ENCODE measurements at places on chromosomes 2 and 18.

GRCh38 chr2:66550826-66551225, 115.9 kb downstream of the MEIS1 start:
- no peak for DNase-seq

GRCh38 chr2:10634495-10634894, 55.3 kb downstream of the NOL10 start:
- no peak for DNase-seq

GRCh38 chr2:172223601-172224054, 120.9 kb upstream of the DLX2 start:
- DNase-seq: no peak

- no peak for DNase-seq
Measured at GRCh38 chr2:84919885-84920580, 14.6 kb downstream of the TMSB10 start.

DNA sequence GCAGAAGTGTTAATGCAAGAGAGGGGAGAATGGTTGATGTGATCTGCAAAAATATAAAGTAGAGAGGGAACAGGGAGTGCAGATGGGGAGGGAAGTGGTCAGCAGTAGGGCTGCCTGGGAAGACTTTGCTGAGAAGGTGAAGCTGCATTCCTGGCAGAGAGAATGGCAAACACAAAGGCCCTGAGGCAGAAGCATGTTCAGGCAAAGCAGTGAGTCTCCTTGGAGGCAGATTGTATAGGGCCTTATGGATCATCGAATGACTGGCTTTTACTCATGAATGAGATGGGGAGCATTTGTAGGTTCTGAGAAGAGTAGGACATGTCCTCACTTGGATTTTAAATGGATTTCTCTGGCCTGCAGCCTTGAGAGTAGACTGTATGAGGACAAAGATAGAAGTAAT, 9.5 kb downstream of the ITGA6 start:
- no peak for DNase-seq

DNA sequence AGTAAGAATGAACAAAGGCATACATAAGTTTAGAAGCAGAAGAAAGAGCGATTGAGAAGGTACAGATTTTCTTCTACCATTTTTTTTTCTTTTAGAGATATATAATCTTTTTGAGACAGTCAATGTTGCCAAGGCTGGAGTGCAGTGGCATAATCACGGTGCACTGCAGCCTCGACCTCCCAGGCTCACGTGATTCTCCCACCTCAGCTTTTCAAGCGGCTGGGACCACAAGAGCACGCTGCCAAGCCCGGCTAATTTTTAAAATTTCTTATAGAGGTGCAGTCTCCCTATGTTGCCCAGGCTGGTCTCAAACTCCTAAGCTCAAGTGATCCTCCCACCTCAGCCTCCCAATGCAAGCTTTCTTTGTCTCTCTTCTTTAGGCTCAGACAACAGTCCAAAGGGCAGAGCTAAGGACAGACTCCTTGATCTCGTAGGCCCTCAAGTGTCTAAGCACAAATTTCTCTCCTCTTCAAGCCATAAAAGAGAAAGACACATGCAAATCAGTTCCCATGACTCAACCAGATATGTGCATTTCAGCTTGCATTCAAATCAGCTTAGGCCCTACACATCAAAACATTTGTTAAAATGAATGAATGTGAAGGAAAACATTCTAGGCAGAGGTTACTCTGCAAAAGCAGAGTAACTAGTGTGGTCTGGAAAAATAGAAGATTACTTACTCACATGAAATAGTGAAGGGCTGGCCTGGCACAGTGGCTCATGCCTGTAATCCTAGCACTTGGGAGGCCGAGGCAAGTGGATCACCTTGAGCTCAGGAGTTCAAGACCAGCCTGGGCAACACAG, 18.0 kb downstream of the ITSN2 start:
- DNase-seq: no peak

- no peak for DNase-seq
Measured at GRCh38 chr2:71481111-71481510, 27.8 kb downstream of the DYSF start.

GRCh38 chr2:10356439-10356811, 53.7 kb downstream of the HPCAL1 start:
- DNase-seq: no peak

DNA sequence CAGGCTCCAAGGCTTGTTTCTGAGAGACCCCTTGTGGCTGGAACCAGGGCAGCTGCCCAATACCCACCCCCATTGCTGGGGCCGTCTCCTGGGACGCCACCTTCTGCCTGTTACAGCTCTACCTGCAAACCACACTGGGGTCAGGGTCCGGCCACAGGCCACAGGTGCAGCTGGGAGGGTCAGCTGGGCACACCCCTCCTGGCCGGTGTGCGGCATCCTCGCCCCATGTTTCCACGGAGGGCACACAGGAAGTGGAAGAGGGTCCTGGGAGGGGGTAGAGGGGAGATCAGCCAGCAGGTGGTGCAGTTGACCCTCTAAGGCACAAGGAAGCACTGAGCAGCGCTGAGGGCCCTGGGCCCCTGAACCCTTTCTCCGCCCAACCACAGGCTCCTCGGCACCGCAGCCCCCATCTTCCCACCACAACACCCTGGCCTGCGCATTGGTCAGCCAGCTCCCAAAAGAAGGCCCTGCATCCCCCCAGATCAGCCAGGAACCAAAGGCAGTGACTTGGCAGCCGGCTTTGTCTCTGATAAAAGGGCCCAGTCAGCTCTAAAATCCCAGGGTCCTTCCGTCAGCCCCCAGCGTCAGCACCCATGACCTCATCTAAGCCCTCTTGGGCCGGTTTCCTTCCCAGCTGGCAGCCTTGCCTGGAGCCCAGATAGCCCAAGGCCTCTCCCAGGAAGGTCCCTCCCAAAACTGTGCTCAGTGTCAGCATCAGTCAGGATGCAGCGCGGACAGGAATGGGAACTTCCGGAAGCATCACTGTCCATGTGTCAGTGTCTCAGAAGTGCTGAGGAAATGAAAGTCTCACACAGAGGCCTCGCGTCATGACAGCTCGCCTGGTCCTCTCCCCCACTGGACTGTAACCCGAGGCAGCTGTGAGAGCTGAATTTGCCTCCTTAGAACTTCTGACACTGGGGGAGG, 1.7 kb downstream of the ERFE start:
- no peak for DNase-seq

- no peak for DNase-seq
Measured at GRCh38 chr18:2002151-2002550, 569.2 kb downstream of the METTL4 start.

GRCh38 chr2:216862628-216863398, 2.9 kb upstream of the TNP1 start:
- no peak for DNase-seq

DNA sequence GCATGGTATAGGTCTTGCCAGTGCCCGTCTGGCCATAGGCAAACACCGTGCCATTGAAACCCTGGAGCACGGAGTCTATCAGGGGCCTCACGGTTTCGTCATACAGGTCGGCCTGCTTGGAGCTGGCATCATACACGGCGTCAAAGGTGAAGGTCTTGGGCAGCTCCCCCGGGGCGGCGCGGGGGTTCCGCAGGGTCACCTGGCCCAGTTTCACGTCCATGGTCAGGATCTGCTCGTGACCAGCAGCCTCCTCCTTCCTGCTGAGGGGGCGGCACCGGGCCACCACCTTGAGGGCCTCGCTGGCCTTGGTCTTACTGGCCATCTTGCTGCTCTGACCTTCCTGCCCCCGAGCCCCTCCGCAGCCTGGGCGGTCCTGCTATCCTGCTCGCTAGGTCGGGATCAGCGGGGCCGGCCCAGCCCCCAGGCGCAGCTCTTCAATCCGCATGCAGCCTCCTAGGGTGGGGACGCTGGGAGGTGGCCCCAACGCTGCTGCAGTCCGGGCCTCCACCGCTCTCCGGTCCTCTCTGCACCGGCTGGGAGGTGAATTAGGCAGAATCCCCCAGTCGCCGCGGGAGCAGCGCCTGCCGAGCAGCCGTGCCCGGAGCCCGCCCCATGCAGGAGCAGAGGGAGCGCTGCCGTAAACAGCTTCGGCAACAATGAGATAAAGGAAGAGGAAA, 563 bp downstream of the KIF3C start:
- DNase-seq: no peak

DNA sequence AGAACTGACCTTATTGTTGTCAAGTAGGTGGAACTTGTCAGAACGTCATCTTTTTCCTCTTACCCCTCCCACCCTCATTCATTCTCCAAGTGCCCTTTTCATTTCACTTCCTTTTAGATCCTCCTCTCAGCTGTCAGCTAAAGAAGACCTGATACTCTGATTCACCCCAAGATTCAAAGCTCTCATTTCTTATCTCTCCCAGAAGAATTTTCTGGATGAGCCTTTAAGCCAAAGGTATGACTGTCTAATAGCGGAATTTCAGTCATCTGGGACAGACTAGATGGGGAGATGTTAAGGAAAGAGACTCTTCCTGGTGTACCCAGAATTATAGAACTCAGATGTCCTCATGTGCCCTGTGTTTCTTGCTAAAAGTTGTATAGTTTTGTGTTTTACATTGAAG, 53.9 kb downstream of the TCF7L1 start:
- DNase-seq: no peak

DNA sequence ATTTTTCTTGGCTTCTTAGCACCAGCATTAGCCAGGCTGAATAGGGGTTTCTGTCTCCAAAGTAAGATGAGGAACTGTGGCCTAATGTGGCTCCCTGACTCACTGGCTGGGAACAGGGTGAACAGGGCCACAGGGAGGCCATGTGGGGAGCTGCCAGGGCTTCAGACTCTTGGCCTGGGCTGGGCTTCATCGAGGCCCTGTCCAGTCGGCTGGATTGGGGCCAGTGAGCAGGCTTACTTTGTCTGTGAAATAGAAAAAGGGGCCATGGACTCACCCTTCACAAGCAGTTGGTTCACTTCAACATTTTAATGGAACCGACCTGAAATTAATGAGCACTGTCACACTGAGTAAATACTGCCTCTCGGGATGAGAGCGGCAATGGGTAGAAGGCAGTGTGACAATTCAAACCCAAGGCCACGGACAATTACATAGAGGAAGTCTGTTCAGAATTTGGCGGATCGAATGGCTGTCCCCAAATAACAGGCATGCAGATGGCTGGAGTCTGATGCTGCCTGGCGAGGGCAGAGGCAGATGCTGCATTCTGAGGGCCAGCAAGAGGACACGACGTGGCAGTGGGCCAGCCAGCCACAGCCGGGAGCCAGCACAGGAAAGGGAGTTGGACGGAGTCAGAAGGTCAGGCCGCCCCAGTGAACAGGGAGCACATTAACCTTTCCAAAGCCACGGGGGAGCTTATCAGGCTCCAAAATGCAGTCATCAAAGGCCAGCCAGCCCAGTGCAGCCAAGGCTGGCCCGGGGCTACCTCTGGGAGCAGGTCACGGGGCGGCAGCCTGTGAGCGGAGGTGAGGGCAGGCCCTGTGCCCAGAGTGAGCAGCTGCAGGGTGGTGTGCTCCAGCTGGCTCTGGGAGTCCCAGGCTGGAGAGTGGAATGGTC, 146.6 kb upstream of the REV1 start:
- DNase-seq: no peak
